Amniotic epithelial cell (primary cell): ENCODE measurements at places on chromosomes 1 and 21.
A peak's percentile ranks its signal among the peaks of the same experiment; 100 is the strongest.

DNA sequence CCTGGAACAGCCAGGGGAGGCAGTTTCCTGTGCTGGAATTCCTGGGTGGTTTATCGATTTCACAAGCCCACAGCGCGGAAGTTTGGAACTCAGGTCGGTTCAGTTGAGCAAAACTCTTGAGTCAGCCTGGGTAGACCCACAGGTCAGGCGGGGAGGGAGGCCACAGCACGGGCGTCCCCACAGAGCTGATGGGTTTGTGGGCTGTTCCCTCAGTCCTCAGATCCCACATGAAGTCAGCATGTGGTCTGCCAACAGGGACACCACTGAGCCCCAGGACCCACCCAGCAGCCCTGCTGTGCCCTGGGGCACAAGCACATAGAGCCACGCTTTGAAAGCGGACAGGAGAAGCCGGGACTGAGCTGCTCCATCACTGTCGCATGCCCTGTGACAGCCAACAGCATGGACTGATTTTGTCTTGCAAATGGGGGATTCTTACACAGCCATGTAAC, 17.4 kb downstream of the BMP8A start:
- DNase-seq, result peak; percentile 69

GRCh38 chr1:20250340-20250989, 40.2 kb upstream of the VWA5B1 start:
- DNase-seq, result peak; percentile 52

- peak; percentile 22 for DNase-seq
These were observed 91.2 kb upstream of the JUN start for GRCh38 chr1:58874757-58875755.

DNA sequence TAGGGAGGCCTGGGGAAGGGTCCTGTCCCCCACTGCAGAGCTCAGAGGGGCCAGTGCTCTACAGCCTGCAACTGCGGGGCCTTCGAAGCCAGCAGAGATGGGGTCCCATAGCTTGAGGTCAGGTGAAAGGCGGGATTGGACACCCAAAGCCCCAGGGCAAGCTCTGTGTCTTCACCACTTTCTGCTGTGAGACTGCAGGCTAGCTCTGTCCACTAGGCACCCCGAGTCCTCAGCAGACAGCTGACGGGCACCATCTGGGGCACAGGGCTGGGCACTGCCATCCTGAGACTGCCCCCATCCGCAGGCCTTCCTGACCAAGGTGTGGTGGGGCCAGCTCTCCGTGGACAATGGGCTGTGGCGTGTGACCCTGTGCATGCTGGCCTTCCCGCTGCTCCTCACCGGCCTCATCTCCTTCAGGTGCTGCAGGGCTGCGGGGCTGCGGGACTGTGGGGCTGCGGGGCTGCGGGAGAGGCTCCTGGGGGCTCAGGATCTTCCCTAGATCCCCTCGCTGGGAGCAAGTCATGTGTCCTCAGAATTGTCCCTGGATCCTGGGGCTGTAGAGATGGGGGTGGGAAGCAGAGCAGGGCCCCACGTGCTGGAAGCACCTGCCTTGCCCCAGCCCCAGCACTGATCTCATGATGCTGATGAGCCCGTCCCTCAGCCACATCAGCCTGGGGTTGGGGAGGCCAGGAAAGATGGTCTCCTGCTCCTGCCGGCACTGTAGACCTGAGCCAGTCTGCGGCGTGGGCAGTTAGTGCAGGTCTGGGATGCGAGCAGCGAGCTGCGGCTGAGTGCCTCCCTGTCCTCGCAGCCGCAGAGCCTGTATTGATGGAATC, 46.8 kb downstream of the TRPM2 start:
- DNase-seq, result no peak

DNA sequence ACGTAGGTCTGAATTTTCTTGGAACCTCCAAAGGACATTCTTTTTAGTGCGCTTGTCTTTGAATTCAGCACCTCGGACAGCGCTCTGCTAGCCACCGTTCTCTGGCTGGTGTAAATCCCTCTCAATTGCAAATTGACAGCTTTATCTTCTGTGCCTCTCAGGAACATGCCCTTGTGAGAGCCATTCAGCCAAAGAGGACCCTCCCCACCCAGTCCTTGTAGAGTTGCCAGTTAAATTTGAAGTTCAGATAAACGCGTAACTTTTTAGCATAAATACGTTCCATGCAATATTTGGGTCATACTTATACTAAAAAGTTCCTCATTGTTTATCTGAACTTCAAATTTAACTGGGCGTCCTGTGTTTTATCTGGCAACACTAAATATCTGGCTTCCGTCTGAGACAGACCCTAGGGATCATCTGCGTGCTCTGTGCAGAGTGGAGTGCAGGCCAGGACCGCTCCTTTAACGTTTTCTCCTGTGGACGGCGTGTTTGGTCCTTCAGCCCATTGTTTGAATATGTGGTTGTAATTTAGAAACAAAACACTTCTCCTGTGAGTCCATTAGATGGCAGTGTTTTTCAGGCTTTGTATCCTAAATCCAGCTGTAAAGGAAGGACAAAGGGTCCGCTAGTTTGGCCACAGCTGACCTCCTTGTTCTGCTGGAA, 7.0 kb downstream of the KCNAB2 start:
- DNase-seq, result peak; percentile 61

DNA sequence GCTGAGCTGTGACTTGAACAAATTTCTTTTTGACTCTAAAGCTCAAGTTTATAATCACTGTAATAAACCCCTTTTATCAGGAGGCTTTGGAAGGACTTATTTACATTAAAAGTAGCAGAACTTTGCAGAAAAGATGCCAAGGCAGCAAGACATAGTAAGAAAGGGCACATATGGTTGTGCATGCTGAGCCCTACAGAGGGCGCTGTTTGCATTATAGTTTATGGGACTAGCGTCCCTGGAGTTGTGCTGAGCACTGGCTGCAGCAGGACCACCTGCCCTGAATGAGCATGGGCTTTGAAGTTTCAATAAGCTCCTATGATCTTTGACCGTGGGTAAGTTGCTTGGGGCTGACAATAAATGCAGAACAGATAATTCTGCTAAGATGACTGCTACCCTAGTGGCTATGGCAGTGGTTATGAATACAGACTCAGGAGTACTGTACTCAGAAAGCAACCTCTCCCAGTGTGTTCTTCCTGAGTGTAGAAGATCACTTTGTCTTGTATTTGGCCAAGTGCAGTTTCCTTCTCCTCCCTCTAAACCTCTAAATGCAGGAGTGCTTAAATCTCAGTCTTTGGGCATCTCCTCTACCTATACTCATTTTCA, 45.4 kb upstream of the USP1 start:
- no peak for DNase-seq

GRCh38 chr1:184665360-184665759, 89.3 kb downstream of the EDEM3 start:
- no peak for DNase-seq

- DNase-seq, result no peak
These were observed 32.1 kb downstream of the HSD17B7 start for GRCh38 chr1:162822391-162823200.

- peak; percentile 44 for DNase-seq
These were observed 4.9 kb downstream of the ARID1A start for GRCh38 chr1:26700711-26701110.

DNA sequence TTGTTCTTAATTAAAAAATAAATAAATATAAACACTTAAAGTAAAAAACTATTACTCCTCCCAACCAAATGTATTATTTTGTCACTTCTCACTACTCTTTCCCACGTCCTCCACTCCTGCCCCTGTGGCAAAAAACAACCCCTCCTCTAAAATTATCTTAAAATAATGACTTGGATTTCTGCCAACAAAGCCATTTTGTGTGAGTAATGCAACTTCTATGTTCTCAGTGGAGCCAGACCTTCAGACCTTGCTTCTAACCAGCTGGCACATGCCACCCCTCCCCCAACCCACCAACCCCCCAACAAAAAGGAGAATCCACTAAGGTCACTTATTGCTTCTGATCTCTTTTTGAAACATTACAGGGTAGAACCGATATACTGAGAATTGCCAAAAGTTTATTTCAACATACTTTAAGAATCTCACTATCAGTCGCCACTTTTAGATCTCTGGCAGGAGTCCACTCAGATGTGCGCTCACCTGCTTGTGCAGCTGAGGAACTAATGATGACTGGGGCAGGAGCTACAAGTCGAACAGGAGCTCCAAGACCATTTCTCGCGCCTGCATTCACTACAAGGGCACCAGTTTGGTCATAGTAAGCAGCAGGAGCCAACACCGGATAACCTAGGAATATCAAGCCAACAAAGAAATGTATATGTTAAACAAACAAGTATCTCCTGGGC, 58.3 kb upstream of the SDC3 start:
- peak; percentile 83 for DNase-seq

DNA sequence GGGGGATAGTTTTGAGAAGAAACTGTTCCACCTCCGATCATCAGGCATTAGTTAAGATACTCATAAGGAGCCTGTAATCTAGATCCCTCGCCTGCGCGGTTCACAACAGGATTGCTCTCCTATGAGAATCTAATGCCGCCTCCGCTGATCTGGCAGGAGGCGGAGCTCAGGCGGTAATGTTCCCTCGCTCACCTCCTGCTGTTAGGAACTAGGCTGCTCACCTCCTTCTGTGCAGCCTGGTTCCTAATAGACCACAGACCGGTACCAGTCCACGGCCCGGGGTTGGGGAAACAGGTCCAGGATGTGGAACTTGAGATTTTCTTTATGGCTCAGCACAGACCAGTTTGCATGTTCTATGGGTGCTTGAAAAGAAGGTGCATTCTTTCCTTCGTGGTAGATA, 27.2 kb upstream of the FAM3B start:
- no peak for DNase-seq

GRCh38 chr1:215679231-215679630, 112.1 kb downstream of the KCTD3 start:
- no peak for DNase-seq

DNA sequence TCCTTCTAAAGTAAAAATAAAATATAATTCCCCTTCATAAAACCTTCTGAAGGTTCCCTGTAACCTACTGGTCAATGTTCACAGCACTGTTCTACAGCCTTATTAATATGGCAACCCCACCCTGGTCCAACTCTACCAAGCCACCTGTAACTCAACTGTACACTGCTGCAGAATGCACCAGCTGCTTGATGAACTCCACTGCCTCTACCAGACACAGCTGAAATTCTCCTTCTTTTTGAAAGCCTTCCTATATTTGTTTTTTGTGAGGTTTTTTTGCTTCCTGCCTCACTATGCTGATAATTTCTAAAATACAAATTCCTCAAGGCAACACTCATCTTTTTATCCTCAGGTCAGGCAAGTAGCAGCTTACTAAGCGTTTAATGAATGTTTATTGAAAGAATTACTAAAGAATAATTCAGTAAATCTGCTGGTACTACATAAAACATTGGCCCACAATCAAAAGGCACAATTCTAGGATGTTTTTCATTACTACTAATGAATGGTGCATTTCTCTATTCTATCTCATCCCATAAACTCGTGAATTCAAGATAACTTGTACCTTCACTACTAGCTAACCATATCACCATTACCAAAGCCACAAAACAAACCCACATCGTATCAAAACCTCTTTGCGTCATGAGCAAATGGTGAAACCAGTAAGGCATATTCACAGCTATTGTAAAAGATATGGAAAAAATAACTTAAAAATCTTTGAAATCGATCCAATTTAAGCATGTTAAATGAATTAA, 2.4 kb downstream of the SSX2IP start:
- peak; percentile 60 for DNase-seq

DNA sequence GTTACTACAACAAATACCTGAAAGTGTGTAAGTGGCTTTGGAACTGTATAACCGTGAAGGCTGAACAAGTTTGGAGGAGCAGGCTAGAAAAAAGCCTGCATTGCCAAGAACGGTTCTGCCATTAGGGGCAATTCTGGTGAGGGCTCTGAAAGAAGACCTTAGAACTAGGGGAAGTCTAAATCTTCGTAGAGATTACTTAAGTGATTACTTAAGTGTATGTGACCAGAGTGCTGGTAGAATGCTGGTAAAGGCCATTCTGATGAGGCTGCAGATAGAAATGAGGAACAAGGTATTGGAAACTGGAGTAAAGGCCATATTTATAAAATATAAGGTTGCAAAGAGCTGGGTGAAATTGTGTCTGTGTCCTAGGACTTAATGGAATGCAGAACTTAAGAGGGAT, 158.0 kb downstream of the CLIC6 start:
- no peak for DNase-seq

DNA sequence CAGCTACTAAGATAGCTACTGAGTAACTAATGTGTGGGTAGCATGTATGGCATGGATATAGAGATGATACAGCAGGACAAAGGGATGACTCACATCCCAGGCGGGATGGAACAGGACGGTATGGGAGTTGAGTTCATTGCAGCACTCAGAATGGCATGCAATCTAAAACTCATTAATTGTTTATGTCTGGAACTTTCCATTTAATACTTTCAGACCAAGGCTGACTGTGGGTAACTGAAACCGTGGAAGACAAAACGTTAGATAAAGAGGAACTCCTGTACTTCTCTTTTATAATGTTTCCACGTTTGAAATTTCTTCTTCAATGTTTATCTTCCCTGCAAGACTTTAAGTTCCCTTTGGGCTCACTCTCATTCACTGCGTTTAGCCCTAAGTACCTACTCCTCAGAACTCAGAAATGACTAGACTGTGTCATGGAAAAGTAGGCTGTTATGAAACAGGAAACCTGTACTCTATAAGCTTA, 151.9 kb downstream of the MAGI3 start:
- peak; percentile 96 for DNase-seq

DNA sequence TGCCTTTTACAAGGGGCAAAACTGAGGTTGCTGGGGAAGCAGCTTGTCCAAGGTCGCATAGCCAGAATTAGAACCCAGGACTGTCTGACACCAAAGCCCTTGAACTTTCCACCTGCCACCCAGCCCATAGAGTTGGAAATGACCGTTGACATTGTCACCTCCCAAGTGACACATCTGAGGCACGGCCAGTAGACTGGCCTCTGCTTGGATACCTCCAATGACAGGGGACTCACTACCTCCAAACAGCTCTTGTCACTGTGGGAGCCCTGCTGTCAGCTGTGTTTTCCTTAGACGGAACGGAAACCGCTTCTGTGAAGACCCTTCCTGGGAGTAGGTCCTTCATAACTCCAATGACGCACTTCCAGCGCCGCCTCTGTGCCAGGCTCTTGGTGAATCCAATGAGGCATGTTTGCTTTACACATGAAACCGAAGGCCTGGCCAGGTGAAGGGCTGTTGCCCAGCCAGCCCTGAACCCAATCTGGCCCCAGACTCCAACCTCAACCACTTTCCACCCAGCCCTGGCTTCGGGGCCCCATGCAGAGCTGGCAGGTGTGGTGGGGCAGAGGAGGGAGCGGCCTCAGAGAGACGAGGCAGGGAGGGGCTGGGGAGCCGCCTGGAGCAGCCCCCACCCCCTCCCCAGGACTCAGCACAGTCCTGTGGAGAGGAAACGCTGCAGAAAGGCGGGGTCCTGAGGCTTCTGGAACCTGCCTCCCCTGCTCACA, 109.2 kb upstream of the IFFO2 start:
- DNase-seq, result no peak

DNA sequence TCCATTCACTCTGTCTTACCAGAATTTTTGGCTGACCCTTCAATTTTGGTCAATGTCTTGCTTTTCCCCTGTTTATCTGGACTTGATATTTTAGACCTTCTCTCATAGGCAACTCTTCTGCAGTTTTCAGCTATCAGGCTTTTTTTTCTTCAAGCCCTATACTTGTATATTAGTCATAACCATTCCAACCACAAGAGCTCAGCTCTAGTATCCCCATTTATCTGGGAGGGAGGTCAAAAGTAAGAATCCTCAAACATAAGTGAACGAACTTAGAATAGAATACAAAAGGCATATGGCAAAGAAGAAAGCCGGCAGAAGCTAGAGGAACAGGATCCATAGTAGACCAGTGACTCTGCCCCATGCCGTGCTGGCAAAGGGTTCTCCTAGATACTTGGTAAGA, 45.9 kb upstream of the TNFSF4 start:
- DNase-seq, result peak; percentile 76

GRCh38 chr1:22238356-22239224, 95.7 kb upstream of the WNT4 start:
- DNase-seq, result no peak

GRCh38 chr1:28540651-28541050, 12.2 kb upstream of the TRNAU1AP start:
- no peak for DNase-seq

- no peak for DNase-seq
These were observed 5.2 kb upstream of the MARCKSL1 start for GRCh38 chr1:32341186-32341757.
